ENCODE measurements at places on chromosomes 4 and X.

DNA sequence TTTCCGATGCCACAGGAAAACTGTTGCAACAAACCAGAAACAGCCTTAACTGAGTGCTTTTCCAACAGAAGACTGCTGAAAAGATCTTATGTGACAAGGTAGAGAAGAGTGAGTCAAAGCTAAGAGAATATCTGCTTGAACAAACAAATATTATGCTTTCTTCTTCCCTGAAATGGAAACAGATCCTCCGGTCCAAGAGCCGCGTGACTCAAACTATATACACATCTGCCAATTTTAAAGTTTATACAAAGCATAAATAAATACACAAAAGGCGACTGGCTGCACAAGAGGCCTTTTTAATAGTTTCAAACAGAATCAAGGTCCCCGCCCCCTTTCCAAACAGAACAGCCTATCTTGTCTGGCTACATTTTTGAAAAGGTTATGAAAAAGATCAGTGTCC lies 329.7 kb upstream of the F9 start:
- DNase-seq = no peak

DNA sequence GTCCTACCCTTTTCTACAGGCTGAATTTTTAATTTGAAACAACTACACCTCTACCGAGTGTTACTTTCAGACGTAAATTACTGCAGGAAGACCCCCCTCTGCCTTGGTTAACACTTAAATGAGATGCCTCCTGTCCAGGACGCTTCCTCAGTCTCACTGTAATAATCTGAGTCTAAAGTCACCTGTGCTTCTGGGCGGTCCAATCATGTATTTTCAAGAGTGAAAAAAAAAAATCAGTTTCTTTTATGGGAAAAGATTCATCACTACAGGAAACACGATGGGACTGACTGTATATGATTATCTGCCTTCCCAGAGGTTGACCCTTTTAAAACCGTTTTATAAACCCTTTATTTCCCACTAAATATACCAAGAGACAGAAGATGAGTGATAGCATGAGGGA lies 776 bp downstream of the RBM47 start:
- DNase-seq = no peak

GRCh38 chr4:73859614-73860088 lies 6.6 kb downstream of the PF4V1 start:
- no peak for DNase-seq

- no peak for DNase-seq
These were observed 121.1 kb upstream of the SORBS2 start for GRCh38 chr4:185933078-185933581.

GRCh38 chrX:64908121-64908520 lies 68.1 kb downstream of the ZC4H2 start:
- no peak for DNase-seq

DNA sequence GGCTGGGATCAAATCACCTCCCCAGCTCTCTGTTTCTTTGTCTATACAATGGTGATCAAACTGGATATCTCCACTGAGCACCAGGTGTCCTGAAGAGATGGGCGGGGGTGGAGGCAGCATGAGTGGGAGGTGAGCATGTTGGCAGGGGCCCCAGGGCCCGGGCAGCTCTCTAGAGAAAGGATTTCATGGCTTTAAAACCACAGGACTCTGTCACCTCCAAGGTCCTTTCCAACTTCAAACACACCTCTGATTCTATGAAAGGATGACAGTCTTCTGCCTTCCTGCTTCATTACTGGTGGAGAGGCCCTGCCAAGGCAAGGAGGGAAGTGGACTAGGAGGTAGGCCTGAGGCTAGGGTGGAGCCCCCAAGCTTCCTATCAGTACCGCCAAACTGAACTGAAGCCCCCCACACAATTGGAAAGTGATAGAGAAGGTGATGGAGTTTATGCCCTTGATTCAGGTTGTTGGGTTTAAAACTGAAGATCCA lies 38.6 kb downstream of the TRIM2 start:
- no peak for DNase-seq
